ENCODE measurements at places on chromosomes 6 and 20.

DNA sequence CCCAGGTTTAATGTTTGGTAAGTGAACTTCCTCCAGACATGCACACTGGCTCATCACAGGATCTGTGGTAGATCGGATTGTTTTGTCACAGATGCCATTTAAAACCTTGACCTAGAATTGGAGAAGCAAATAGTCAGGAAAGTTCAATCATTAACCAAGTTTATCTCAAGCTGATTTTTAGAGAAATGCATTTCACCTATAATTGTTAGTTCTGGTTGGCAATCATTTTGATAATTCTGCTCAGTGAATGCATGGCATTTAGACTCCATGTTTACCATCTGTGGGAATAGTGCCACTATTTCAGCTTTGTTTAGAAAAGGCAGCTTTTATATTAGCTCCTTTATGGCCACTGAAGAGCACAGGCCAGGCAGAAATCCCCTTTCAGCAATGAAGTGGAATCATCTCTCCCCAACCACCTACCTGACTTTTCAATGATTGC, 73.9 kb upstream of the IPCEF1 start:
- no peak for DNase-seq

DNA sequence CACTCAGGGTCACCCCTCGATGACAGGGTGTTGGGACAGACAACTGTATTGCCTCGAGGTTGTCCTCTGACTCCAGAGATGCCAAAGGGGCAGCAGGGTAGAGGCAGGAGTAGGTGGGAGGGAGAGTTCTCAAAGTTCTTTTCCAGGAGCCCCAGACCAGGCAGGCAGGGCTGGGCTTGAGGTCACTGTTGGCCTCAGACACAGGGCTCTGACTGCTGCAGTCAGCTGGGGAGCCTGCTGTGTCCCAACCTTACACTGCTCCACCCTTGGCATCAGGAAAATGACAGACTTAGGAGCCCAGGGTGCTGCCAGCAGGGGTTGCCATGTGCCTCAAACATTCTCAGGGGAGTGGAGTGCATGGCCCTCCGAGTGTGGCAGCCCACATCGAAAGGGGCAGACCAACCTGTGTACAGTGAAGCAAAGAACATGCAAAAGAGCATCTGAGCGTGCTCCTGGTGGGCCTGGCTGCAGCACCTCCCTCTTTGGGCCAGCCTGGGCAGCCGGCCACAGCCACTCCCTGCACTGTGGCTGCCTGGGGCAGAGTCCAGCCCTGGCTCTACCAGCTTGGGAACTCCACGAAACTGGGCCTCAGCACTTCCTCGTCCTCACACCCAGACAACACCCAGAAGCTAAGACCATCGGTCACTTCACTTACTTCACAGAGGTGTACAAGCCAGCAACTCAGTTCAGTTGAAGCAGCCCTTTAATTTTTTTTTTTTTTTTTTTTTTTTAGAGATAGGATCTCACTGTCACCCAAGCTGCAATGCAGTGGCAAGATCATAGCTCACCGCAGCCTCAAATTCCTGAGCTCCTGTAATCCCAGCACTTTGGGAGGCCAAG, 24.0 kb downstream of the C6orf132 start:
- DNase-seq: no peak

DNA sequence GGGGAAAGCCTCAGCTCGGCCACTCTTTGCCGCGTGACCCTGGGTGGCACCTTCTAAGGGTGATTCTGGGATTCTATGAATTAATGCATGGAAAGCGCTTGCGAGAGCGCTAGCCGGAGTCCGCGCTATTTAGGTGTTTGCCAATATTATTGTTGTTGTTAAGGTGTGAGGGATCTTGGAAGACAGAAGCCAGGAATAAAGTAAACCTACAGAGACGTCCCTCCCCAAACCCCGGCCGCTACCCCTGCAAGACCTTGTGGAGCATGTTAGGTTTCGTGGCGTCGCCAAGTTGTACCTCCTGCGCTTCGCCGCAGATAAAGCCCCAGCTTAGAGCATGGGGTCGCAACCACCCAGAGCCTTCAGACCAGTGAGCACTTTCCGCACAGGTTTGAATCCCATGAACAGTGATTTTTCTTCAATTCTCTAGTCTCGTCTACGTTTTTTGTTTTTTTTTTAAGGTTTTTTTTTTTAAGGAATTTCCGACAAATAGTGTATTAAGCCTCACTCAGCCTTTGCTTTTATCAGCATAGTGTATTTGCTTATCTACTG, 16.9 kb upstream of the ZSCAN9 start:
- DNase-seq: no peak

DNA sequence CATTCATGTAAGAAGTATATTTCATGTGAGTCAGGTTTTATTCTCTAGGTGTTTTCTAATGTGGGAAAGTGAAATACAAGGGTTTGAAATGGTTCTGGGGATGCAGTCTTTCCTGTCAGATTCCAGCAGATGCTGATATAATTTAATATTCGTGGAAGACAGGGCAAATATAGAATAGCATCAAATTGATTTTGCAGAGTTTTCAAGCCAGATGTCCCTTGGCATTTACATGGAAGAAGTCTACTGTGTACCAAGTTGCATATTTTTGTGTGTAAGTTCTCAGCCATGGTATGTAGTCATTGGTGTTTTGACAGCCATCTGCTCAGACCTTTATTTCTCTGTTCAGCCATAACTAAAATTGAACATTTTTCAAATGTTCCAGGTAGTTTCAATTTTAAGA, 143.7 kb downstream of the LAMA2 start:
- no peak for DNase-seq

GRCh38 chr20:20366876-20367574, 879 bp upstream of the INSM1 start:
- DNase-seq: no peak

GRCh38 chr20:12957968-12958367, 50.8 kb upstream of the SPTLC3 start:
- no peak for DNase-seq

- no peak for DNase-seq
Observed at GRCh38 chr6:121093928-121094327, 240.4 kb downstream of the TBC1D32 start.

GRCh38 chr20:4720977-4721349, 746 bp upstream of the PRND start:
- no peak for DNase-seq

GRCh38 chr20:56689852-56690485, 60.9 kb downstream of the TFAP2C start:
- DNase-seq: no peak

Data from activated naive CD4-positive, alpha-beta T cell treated with Interleukin-2 at 50 U/mL for 16 hours (primary cell).